ENCODE measurements at places on chromosomes 11 and 22.
A peak's percentile ranks its signal among the peaks of the same experiment; 100 is the strongest.

- no peak for DNase-seq
Measured at GRCh38 chr11:100793525-100793924, 106.4 kb downstream of the ARHGAP42 start.

DNA sequence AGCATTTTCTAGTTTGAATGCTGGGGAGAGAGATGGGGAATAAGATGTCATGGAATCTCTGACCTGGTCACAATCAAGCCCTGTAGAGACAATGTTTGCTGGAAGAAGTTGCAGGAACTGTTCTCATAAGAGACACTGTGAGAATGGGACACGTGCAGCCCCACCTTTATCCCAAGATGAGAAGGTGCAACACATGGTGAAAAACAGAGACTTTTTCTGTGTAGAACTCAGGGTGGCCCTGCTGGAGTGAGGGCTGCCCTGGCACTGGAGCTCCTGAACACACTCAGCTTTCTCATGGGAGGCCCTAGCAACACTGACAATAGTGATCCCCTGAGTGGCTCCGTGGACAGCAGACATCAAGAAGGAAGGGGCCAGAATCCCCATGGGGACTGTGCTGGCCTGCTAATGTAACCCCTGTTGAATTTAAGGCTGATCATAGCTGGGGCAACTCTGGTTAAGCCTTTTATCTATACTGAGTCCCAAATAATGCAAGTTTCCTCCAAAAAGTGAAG lies 106.6 kb downstream of the ME3 start:
- DNase-seq = no peak

- no peak for DNase-seq
Measured at GRCh38 chr11:35750315-35750714, 87.7 kb downstream of the TRIM44 start.

- DNase-seq = no peak
Measured at GRCh38 chr11:11567936-11568650, 53.7 kb downstream of the GALNT18 start.

DNA sequence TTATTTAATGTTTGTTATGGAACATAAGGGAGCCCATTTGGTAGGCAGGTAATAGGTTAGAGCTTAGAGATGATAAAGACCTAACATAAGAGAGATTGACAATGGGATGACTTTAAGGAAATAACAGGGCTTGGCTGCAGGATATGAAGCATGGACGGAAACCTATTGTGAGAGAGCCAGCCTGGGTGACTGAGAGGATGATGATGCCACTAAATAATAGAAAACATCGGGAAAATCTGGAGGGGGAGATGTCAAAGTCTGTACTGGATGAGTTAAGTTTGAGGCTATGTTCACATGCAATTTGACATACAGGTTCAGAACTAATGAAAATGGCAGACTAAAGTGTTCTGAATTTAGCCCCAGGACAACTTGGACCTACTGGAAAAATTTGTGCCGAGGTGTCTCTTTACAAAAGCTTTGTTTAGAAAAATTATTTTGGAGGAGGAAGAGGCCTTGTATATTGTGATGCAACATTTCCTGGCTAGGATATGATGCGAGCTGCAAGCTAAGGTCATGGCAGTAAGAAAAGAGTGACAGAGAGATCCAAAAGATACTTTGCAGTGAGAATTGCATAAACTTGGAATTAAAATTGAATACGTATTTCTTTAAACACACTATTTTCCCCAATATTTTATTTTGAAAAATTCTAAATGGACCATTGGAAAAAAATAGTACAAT lies 339.3 kb upstream of the PLET1 start:
- DNase-seq = no peak

DNA sequence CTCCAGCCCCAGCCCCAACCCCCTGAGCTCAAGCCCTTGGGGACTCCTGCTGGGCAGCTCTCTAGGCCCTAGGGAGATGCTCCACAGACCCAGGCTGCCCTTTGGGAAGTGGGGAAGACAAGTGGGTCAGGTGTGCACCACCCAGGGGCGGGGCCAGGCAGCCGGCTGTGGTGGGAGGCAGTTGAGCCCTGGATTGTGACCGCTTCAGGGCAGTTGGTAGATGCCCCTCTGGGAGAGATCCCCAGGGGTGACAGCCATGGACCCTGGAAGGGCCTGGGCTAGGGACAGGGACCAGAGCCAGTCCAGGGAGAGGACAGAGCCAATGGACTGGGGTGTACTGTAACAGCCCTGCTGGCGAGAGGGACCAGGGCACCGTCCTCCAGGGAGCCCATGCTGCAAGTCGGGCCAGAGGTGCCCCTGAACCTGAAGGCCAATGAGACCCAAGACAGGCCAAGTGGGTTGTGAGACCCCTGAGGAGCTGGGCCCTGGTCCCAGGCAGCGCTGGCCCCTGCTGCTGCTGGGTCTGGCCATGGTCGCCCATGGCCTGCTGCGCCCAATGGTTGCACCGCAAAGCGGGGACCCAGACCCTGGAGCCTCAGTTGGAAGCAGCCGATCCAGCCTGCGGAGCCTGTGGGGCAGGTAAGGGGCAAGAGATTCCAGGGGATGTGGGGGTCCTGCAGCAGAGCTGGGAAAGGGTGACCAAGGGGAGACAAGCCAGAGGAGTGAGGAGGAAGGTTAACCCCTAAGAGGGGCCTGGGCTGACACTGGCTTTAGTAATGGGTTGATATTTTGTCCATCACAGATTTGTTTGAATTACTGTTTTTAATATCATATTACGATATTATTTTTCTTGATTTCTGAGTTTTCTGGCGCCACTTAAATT lies at the start of gene IGLL5:
Gene IGLL5, plus strand, starts transcription at position 196 of the 883 bp plus-strand sequence. Its CDS starts 238 bp downstream, at position 434.
- DNase-seq = no peak

DNA sequence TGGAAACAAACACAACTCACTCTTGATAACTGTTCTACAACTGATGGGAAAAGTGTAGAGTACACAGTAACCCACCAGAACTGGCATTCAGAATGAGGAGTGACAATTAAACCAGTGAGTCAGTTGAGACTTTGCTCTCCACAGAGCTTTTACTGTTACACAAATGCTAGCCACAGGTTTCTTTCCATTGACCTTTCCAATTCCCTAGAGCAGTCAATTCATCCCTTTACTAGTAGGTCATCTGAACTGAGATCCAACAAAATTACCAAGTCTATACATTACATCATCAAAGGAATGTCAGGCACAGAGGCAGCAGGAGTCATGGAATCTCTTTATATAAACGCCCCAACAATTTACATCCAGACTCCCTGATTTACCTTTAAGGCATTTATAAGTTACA lies 65.9 kb downstream of the PHF21A start:
- DNase-seq = no peak

GRCh38 chr22:27416511-27417420 lies 384.8 kb downstream of the MN1 start:
- DNase-seq = peak; percentile 25

DNA sequence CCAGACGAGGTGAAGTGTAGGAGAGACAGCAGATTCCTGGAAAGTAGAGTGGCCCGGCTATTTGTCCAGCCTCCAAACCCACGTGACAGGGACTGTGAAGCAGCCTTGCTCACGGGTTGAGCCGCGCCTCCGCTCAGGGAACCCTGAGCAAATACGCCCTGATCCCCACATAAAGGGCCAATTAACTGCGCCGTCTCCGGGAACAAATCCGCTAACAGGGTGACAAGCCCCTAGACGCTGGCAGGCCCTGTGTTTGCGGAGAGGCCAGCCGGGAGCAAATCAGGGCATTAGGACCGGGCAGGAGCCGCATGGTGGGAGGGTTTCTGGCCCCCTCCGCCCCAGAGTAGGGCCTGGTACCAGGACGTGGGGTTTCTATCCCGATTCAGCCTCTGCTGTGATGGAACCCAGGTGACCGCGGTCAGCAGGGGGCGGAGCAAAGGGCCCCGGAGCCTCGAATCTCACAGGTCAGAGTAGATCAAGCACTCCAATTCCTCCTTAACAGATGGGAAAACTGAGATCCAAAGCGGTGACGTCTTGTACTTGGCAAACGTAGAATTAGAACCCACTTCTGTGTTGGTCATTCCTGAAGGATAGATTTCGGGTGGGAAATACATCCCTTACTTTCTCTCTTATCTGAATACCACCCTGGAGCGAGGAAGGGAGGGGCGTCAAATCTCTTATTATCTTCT lies 2.0 kb upstream of the ROBO3 start:
- no peak for DNase-seq

DNA sequence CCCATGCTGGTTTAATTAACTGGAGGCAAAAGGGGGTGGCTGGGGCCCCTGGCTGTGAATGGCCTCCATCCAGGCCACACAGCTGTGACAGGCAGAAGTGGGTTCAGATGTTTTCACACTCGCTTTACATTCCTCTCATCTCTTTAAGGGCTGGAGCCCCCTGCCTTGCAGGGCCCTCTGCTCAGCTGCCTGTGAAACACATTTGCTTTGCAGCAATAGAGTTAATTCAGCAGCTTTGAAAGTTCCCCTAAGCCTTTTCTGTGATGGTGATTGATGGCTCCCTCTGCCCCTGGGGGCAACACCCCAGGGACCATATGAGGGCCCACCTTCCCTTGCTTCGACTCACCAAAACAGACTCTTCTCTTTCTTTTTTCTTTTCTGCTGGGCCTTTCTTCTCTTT lies 139.3 kb downstream of the FEZ1 start:
- no peak for DNase-seq

- DNase-seq = no peak
Measured at GRCh38 chr11:86335131-86335767, 33.2 kb downstream of the HIKESHI start.

DNA sequence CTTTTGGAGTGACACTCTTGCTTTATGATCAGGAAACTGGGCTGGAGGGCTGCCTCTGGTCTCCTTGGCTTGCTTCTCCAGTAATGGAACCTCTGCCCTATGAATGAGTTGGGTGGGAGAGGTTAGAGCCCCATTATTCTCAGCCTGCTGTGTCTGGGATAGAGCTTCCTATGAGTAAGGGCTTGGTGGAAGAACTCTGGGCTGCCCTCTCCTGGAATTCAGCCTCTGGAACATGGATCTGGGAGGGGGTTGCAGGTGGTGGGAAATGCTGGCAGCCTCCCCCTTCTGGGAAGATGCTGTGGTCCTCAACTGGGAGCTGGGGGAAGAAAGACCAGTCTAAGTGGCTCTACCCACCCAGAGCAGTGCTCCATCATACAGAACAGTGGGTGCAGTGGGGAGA lies 81.8 kb upstream of the SYN3 start:
- DNase-seq = no peak

- DNase-seq = no peak
Measured at GRCh38 chr11:58745705-58746364, 14.1 kb upstream of the GLYAT start.

DNA sequence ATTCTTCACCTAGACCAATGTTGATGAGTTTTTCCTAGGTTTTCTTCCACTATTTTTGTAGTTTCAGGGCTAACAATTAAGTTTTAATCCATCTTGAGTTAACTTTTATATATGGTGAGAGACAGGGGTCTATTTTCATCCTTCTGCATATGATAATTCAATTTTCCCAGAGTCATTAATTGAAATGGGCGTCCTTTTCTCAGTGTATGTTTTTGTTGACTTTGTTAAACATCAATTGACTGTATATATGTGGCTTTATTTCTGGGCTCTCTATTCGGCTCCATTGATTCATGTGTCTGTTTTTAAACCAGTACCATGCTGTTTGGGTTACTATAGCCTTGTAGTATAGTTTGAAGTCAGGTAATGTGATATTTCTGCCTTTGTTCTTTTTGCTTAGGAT lies 282.1 kb downstream of the INSC start:
- DNase-seq = no peak

DNA sequence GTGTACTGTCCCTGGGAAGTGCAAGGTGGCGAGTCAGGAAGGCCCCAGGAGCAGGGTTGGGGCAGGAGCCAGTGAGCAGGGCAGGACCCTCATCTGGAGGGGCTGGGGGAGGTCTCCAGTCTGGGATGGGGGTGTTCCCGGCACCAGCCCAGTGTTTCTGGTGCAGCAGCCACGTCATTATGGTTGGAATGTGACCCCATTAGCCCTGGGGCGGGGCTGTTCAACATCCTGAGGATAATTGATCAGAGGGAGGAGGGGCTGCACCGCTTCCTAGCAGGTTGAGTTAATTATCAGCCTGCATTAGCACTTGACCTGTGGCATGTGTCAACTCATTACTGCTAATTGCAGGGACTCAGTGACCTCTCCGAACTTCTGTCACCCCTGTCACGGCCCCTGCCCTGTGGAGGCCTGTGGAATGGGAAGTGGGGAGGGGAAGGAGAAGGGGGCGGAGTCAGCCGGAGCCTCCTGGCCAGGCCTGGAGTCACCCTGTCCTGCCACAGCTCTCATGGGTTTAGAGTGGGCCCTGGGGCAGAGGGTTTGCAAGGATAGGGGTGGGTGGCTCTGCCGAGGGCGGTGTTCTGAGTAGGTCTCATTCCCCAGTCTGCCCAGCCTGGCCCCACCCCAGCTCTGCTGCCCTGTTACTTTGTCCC lies 52.8 kb upstream of the CCDC188 start:
- DNase-seq = no peak

DNA sequence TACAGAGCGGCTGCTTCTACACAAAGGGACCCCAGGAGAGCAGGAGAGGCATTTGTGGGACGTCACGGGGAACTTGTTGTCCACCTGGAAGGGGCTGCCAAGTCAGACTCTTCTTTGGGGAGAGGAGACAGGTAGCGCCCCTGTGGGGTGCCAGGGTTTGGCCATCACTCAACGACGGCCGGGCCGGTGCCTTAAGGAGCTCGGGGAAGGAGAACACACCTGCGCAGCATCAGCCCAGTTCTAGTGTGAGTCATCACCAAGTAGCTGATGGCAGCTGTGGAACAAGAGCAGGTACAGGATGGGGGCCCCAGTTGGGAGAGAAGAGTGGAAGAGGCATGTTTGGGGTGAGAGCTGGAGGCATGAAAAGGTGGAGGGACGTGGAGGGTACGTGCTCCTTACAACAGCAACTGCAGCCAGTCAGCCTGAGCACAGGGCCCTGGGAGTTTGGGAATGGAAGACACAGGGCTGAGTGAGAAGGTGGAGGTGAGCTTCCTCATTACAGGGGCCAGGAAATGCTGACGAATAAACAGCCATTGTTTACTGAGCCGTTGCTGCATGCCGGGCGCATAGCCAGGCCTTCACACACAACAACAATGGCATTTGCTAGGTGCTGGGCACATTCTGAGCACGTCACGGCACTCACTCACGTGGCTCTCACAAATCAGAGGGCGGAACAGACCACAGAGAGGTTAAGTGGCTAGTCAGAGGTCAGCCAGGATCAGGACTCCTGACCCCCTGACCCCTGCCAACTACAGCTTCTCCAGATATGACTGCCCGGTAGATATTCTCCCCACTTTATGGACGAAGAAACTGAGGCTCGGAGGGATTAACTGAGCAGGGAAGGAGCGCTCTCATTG lies 29.1 kb upstream of the TP53I11 start:
- DNase-seq = no peak

DNA sequence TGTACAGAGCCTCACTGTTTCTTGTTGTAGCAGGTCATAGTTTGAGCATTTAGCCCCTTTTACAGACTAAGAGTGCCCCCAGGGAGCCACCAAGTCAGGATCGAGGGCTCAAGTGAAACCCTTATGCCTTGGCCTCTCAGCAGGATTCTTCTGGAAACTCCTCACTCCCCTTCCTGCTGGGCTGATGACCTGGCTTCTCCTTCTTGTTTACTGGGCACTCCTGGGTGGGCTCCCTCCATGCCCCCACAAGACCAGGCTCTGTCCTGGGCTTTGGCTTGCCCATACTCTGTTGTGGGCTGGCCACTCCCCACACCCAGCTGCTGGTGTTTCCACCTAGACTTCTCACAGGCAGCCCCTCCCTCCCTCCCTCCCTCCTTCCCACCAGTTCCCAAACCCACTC lies 69.6 kb downstream of the MED15 start:
- no peak for DNase-seq
